Heart right ventricle (tissue), 16 donors: ENCODE measurements at places on chromosomes 16 and 17. TPM values are rescaled to one million over a fixed set of nuclear protein-coding genes. Genes with fewer than 3 reads are reported as not detected.

DNA sequence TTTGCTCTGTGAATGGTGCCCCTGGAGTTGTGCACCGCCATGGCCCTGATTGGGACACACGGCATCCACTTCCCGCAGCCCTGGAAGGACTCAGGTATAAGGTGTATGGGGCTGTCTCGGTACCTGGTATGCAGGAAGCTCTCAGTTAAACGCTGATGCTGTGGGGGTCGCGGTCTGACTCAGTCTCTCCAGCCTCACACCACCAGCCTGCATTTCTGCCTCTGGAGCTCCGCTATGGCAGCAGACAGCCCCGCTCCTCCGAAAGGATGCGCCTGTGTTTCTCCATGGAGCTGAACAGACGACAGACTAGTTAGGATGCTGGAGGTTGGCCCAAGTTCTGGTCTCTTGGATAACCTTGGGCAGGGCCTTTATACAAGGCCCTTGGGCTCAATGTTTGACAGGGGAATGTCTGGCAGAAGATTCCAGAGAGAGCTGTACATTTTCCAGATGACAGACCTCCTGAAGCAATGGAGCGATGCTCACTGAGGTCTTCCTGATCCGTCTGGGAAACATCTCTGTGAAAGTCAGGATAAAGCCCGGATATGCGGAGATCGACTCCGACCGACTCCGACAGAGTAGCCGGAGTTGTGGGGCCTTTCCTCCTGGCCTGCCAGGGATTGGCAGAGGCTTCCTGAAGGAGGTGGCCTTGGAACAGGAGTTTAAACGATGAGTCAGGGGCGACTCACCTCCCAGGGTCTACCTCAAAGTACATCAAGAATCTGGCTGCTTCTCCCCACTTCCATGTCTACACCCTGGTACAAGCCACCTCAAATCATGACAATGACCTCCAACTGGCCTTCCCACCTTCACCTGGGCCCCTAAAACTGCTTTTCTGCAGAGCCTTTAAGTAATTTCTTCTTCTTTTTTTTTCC, 21.9 kb upstream of the BCAR1 start:
- no peak for DNase-seq

- DNase-seq: no peak
Observed at GRCh38 chr17:66662496-66662895, 172.4 kb upstream of the CACNG5 start.

- DNase-seq: no peak
Observed at GRCh38 chr17:44086364-44087311, 16.1 kb downstream of the G6PC3 start.

DNA sequence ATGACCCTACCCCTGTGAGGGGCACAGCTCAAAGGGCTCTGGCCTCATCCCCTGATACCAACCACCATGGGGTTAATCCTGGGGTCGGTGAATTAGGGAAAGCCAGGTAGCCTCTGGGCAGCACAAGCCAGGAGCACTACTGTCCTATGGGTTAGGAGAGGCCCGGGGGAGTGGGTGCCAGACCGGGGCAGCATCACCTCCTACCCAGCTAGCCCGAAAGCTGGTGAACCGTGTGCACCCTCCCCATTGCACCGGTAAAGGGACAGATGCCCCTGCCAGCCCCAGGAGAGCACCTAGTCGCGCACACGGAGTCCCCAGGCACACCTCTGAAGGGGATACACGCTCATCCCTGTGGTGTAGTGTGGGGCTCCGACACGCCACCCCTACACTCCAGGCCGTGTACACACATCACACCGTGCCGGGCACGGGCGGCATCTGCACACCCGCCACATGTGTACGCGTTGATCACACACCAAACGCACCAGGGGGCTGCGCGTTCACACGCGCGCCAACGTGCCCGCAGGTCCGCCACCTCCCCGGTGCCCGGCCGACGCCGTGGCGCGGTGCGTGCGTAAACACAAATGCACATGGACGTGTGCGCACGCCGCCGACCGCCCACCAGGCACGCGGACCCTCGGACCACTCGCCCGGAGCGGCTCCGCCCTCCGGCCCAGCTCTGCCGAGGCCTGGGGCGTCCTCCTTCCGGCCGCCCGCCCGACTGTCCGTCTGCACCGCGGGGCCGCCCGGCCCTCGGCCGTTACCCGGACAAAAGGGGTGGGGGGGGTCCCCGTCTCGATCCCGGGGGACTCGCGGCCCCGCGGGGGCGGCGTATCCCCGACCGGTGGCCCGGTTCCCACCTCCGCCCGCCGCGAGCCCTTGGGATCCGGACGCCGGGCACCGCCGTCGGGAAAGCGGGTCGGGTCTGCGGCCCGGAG, 785 bp downstream of the UBALD1 start:
- DNase-seq: peak; percentile 43

DNA sequence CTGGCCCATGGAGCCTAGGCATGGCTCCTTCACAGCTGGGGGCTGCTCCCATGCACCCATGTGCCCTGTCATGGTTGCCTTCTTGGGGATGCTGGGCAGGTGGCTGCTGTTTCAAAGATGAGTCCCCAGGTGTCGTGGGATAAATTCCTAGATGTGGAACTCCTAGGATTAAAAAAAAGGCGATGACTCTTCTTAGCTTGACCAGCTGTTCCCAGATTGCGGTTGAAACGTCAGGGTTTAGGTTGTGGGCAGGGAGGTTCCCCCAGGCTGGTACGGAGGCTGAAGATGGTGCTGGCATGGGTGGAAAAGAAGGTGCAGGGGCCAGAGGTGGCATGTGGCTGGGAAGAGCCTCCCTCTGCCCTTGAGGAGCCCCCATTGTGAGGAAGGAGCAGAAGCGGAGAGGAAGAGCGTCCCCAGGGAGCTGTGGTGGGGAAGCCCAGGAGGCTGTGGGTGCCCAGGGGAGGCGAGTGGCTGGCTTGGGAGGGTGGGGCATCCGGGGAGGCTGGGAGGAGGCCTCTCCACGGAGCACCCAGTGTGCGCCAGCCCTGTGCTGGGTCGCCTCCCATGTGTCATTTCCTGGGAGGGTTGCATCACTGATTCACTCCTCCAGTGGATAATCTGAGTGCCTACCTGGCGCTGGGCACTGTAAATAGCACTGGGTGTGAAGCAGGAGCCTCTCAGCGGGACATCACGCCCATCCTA, 7.5 kb upstream of the KCNJ12 start:
- DNase-seq: no peak

GRCh38 chr17:67542219-67543114, 165.4 kb downstream of the PITPNC1 start:
- DNase-seq: no peak

- DNase-seq: no peak
Observed at GRCh38 chr16:11705311-11706025, 37.2 kb downstream of the TXNDC11 start.

DNA sequence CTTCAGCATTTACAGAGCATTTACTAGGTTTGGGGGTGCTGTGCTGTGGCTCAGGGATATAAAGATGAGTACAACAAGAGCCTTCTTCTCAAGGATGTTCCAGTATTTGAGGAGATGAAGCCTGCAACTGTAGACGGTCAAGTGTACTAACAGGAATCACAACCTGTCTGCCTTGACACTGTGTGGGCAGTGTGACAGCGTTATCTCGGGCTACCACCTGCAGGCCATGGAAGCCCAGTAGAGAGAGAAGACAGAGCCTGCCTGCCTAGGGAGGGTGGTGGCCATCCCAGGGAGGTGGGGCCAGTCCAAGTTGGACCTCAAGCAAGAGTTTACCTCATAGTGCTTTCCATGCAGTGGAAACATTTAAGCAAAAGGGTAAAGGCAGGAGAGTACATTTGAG, 215.1 kb upstream of the ASIC2 start:
- DNase-seq: no peak

DNA sequence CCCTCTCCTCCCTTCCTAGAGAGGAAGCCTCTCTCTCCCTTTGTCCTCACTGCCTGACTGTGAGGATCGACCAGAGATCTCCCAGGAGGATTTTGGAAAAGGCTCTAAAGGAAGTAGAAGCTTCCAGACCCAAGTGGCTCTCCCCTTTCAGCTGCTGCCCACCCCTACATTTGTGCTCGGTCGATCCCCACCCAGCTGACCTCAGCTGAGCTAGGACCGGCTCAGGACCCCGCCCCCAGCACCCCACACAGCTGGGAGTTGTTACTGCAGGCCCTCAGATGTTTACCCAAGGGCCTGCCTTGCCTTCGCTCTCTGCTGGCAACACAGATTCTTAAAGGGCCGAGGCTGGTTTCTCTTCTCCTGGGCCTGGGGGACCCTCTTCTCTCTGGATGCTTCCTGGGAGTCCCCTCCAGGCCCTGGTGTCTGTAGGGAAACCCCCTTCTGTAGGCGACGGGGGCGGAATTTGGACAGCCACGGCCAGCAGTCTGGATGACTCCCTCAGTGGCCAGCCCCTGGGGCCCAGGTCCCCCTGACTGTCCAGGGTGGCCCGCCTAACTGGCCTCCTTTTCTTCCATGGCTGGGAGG, 26.9 kb upstream of the TIMP2 start:
- no peak for DNase-seq

DNA sequence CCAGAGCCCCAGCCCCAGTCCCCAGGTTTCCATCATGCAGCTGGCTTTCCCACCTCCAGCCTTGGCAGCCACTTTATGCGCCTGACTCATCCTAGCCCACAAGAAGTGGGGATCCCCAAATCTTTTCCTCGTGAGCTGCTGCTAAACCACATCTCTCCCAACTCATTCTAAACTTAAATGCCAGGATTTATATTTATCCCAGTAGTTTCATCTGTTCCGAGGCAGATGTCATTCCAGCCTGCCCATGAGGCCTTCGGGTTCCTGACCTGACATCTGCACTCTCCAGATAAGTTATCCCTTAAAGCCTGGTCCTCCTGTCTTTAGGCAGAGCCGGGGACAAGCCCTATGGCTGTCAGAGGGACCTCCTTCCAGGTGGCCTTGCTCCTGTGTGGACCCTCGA, 16.6 kb downstream of the PLXDC1 start:
- no peak for DNase-seq

GRCh38 chr17:56744721-56745120, 89.0 kb downstream of the C17orf67 start:
- DNase-seq: no peak

DNA sequence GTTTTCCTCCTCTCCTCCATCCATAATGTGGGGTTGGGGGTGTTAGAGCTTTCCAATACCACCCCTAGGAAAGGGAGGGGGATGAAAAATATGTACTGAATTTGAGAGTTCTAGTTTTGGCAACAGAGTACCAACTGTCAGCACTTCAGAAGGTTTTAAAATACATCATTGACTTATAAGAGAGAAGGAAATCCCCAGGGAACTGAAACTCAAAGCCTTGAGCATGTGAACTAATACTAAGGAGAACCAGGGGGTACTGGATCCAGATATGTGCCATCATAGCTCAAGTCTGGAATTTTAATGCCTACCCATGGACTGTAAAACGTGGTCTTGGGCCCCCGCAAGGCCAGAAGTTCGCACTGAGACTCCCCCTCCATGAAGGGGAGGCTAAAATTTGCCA, 15.8 kb downstream of the CACNG5 start:
- DNase-seq: no peak

GRCh38 chr16:57045694-57046381, 46.5 kb upstream of the CPNE2 start:
- DNase-seq: peak; percentile 73

DNA sequence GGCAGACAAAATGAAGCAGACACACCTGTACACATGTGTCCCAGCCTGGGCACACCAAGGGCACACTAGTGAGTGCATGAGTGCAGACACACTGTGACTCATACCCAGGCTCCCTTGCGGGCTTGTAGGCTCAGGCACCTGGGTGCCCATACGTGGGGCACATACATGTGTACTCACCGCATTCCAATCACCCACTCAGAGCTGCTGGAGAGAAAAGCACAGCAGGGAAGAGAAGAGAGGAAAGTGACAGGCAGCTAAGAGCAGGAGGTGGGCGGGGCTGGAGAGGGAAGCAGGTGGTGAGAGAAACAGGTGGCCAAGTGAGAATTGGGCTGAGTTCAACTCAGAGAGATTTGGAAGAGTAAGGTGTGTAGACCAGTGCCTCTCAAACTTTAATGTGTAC, 54.0 kb downstream of the TMEM132E start:
- no peak for DNase-seq

DNA sequence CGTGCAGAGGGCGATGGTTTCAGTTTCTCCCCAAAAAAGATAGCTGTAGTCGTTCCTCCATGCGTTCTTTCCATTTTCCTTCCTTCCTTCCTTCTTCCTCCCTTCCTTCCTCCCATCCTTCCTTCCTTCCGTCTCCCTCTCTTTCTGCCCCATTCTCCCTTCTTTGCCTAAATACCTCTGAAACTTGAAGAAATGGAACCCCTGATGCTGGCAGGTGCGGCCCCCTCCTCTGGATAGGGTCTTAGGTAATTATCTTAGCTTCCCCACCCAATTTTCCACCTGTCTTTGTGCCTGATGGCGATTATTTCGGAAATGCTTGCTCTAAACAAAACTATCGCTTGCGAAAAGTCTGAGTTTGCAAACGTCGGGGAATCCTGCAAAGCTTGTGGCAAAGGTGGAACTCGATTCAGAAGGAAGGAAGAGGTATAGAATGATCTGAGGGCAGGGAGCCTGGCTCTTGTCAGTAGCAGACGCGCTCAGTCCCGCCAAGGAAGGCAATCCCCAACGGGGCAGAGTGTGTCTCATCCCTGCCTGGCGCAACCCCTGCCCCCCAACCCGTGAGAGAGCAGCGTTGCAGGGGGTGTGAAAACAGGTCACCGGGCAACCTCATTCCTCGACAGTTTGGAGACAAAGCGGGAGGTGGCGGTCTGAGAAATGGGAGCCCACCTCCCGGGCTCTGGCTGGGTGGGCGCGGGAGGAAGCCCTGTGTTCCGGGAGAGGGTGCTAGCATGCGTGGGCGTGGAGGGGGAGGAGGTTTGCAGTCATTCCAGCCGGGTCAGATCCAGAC, 2.9 kb upstream of the CBX8 start:
- no peak for DNase-seq

GRCh38 chr17:83149029-83149725, 69.8 kb downstream of the METRNL start:
- no peak for DNase-seq

DNA sequence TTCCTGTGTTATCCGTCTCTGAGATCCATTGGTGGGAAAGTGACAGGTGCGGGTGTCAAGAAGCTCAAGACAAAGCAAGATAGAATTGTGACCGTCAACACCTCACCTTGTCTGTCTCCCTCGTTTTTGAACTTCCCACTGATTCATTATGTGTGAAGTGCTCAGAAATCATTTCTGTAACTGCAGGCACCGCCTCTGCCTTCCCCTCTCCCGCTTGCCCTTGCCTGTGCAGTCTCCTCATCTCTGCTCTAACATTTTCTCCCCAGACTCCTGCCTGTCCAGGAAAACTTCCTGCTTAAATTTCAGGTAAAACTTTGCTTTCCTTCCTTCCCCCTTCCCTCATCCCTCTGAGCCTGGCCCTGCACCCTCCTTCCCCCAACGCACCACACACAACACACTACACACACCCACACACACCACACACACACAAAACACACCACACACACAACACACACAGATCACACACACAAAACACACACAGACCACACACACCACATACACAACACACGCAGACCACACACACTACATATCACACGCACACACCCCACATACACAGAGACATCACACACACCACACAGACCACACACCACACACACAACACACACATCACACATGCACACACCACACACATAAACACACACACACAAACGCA, 25.7 kb downstream of the CALB2 start:
- DNase-seq: no peak

Gene HNF1B
- not detected for total RNA-seq

Gene HIGD1B
- 6.5 TPM for total RNA-seq

Gene PIK3R6
- 1.3 TPM for total RNA-seq

Gene PLCG2
- total RNA-seq: 6.1 TPM

Gene ZNF624
- 2.3 TPM for total RNA-seq

Gene HSF4
- total RNA-seq: 32.9 TPM

Gene CD300A
- total RNA-seq: 2.5 TPM

Gene PIRT
- total RNA-seq: not detected

Gene CCL1
- total RNA-seq: not detected
